T-helper 2 cell (primary cell): ENCODE measurements at places on chromosomes 4 and X.

DNA sequence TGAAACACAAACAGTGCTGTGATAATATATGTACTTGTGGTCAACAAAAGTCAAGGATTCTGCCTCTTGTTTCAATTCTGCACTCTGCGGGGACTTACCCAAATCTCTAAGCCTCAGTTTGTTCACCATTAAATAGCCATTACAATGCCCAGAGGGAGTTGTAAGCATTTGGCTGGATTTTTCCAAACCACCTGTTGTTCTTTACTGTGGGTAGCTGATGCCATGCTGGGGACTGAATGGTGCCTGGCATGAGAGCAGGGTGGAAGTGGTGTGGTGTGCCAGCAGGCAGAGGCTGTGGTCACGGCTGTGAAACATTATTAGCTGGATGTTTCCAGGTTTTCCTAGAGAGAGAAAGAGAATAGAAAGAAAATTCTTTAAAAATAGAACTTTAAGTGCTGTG lies 60.7 kb upstream of the PAK3 start:
- DNase-seq, result no peak

GRCh38 chr4:40124690-40125089 lies 68.0 kb downstream of the N4BP2 start:
- no peak for DNase-seq

GRCh38 chrX:29531336-29531735 lies 684.0 kb upstream of the MAGEB2 start:
- DNase-seq, result no peak

DNA sequence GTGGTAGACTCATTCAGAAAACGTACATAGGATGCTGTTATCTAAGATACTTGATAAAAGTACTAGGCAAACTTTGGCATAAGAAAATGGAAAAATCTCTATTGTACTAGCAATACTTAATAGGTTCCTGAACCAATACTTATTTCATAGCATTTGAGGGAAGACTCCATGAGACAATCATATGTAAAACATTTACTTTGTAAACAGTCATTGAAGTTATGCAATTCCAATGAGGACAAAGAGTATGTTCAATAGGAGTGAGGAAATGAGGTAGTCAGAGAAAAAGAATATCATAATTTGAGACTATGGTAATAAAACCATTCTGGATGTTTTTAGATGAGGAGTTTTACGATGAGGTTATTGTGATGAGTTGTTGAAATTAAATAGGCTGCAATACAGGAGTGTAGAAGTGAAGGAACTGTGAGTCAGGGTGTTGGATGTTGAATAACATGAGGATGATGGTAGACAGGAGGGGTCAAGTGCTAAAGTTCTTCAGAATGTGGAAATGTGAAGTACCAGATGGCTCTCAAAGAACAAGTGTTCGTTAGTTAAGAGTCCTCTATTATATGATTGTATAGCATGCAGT lies 397.9 kb downstream of the PPP3CA start:
- DNase-seq, result no peak

DNA sequence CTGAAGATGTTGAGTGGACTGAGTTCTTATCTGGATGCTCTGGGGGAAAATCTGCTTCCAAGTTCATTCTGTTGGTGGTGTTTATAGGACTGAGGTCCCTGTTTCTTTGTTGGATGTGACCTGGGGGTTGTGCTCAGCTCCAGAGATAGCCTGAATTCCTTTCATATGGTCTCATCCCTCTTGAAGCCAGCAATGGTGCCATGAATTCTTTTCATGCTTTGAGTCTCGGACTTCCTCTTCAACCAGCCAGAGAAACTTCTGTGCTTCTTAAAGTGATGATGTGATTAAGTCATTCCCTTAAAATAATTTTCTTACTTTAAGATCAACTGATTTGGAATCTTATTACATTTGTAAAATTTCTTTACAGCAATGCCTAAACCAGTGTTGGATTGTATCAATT lies 233.8 kb upstream of the UGT8 start:
- DNase-seq, result no peak

DNA sequence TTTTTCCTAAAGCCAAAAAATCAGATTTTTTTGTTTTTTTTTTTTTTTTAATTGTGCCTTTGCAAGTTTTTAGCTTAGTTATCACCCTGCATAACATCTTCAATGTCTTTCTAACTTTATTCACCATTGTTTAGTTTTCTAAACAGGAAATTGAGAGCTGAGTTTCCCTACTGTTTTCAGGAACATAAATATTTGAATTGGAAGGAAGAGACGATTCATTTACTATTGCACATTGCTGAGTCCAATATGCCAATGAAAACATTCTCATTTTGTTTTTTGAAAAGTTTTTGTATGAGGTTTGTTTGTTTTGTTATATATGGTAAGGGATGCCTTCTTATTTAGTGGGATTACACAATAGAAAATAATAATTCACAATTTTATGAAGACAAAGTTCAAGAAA lies 148.4 kb downstream of the ANKRD50 start:
- no peak for DNase-seq
